ENCODE measurements at places on chromosomes 12 and 14.

DNA sequence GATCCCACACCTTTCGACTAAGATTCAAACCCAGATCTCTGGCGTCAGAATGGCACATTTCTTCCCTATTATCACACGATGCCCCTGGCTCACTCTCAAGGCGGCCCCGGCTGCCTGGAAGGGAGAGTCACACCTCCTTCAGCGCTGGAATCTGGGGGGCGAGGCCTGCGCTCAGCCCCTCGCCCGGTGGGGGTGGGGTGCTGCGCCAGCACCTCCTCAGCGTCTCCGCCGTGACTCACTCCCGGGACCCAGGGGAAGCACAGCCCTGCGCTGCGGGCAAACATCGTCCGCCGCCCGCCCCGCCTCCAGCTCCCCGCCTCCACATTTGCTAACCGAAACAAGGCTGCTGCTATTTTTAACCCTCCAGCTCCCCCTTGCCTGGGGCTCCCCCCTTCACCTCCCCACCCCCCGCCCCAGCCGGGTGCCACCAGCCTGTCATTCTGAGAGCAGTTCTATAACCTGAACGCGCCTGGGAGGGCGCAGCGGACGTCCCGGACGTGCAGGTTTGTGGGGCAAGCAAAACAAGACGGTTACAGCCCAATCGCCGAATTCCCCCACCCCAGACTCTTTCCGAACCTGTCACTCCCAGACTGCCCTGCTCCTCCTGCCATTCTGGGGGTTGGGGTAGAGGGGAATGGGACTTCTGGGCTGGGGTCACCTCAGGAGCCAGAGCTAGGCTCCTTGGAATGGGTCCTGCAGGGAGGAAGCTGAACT is 6.7 kb downstream of the HDAC7 start:
- peak overlapping the region; percentile 51 for H3K4me3 ChIP-seq
- H3K36me3 ChIP-seq: peaks cover 2% of the 10 kb centered on the region
- peaks cover 73% of the 10 kb centered on the region for H3K4me1 ChIP-seq

GRCh38 chr12:109621211-109621694 is 47.7 kb downstream of the MVK start:
- H3K4me1 ChIP-seq: peaks cover 5% of the 10 kb centered on the region
- H3K36me3 ChIP-seq: no peaks in the 10 kb centered on the region
- H3K4me3 ChIP-seq: no peak overlapping the region
- DNase-seq: no peak

GRCh38 chr12:53558631-53559030 is 51.3 kb upstream of the NPFF start:
- peak overlapping the region; percentile 40 for H3K27ac ChIP-seq
- H3K27me3 ChIP-seq: no peaks in the 10 kb centered on the region
- H3K4me1 ChIP-seq: peaks cover 8% of the 10 kb centered on the region
- no peak overlapping the region for H3K4me3 ChIP-seq
- no peak for DNase-seq

- H3K36me3 ChIP-seq: no peaks in the 10 kb centered on the region
- no peaks in the 10 kb centered on the region for H3K27me3 ChIP-seq
- no peak for DNase-seq
- H3K4me3 ChIP-seq: no peak overlapping the region
- peaks cover 30% of the 10 kb centered on the region for H3K4me1 ChIP-seq
Observed at GRCh38 chr12:92556637-92557421, 146.0 kb upstream of the PLEKHG7 start.

Measured in mesothelial cell of epicardium (in vitro differentiated cells).